Posterior vena cava (tissue), 2 donors: ENCODE measurements at places on chromosomes 3 and 15. TPM values are rescaled to one million over a fixed set of nuclear protein-coding genes. Genes with fewer than 3 reads are reported as not detected.

Gene KCNMB3
- 2.7 TPM for total RNA-seq

Gene ROBO2
- 1.4 TPM for total RNA-seq

DNA sequence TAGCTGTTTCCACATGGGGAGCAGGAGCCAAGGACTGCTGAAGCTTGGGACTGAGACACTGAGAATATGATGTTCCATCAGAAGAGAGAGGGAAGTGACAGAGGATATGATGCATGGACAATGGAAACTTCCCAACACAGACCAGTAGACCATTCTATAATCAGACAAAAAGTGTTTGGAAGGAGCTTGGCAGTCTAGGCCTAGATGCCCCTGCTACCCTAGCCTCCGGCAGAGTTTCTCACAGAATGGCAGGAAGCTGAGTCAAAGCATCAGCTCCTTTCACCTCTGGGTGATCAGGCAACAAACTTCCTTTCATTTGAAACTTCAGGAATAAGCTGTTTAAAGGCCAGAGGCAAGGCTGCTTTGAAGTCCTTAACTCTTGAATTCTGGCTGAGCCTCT lies 222.0 kb downstream of the NEK10 start:
- no peak for DNase-seq

DNA sequence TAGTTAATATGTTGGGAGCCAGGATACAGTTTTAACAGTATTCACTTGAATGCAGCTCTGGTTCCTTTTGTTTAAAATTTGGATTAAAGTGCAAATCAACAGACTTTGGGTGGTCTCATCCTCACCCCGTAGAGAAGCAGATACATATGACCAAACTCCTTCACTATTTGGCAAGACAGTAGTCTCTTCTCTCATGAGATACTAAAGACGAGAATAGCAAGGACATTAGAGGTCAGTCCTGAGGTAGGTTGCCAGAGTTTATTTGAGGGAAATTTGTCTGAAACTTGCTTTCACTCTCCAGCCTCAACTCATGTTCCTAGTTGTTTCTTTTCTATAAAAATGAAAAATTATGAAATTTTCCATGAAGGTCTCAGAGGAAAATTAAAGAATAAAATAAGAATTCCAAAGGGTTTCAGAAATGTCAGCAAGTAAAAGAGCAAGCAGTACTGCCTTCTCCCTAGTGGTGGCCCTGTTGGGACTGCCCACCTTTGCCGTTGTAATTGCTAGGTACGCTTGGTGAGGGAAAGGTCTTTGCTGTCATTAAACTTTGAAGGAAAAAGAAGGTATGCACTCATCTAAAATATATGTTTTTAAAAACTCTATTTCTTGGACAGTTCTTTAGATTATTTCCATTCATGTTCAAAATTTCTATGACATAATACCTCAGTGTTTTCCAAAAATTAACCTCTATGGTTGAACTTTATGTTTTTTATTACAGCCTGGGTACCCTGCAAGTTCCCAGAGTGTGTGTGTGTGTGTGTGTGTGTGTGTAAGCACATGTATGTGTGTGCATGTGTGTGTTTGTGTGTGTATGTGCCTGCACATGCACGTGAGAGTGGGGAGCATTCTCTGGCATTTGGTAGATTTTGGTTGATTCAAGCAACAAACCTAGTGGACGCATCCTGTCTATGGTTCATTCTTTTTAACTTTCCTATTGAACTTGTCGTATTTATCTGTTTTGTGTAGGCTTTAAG lies 111.4 kb downstream of the CMSS1 start:
- no peak for DNase-seq

DNA sequence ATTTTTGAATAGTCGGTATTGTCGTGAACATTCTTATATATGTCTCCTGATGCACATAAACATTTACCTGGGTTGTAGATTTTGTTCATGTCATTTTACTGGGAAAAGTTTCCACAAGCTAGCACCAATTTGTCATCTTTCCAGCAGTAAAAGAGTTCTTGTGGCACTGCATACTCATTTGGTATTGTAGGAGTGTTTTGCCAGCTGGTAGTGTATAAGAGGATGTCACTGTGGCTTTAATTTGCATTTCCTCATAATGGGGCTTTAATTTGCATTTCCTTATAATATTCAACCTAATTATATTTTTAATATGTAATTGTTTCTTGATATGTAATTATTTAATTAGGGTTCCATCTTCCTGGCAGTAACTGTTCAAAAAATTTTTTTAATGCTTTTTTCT lies 21.2 kb upstream of the TNFSF10 start:
- no peak for DNase-seq

DNA sequence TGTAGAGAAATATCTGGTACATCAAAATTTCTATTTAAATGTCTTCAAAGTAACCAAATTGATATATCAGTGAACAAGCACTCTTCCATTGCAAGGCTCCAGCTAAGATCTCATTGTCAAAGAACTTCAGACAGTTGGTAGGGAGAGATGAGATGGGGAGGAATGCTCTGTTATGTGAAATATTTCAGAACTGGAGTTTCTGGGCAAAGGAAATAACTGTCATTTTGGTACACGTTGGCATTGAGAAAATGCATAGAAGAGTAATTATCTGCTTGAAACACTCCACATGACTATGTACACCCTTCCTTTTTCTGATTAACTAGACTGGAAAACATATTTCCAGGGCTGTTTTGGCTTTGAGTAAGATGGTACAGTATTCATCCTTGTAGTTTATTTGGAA lies 297.5 kb upstream of the RASGRP1 start:
- DNase-seq = no peak
